ENCODE measurements at places on chromosomes 16 and 17.
A peak's percentile ranks its signal among the peaks of the same experiment; 100 is the strongest.

DNA sequence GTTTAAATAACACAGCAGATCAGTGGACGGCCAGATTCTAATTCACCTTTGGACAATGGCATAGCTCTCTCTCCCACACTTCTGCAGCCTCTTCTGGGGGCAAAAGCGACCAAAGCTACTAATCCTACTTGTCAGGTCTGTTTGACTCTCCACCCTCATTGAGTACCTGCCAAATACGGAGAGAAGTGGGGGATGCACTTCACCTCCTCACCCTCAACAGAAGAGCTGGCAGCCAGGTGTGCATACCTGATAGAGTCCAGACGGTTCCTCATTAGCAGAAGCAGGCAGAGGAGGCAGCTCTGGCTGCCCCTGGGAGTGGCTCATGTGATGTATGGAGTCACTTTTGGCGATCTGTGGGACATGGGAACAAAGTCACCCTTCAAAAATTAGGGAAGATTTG lies 4.9 kb downstream of the DNAH3 start:
- DNase-seq, result no peak

DNA sequence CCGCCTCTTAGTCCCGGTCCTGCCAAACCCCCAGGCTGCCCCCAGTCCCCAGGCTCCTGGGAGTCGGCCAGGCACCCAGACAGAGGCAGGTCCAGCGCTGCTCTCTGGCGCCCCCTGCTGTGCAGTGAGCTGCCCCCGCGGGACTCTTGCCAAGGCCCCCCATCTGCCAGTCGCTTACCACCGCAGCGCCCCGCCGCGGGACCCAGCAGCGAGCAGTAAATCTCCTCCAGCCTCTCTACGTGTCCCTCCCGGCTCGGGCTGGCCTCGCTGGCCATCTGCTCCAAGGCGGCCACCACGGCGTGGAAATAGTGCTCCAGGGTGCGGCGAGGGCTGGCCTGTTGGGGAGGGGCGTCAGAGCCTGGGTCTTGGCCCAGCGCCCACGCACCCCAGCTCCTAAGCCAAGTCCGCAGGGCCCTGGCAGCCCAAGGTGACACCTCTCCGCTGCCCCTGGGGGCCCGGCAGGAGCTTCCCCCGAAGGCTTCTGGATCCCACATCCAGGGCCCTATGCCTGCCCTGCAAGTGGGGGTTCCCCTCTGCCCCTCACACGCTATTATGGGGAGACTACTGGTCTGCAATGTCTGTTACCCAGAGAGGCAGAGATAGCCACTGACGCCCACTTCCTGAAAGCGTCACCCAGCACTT lies 33.7 kb upstream of the MFSD6L start:
- DNase-seq, result no peak

- no peak for DNase-seq
These were observed 445.7 kb downstream of the CDH8 start for GRCh38 chr16:61590577-61590976.

GRCh38 chr17:44837196-44837595 lies 7.1 kb upstream of the GJC1 start:
- DNase-seq, result no peak

- DNase-seq, result no peak
These were observed 72.9 kb downstream of the JPH3 start for GRCh38 chr16:87675111-87675719.

GRCh38 chr17:21253646-21254441 lies 634 bp upstream of the NATD1 start:
- no peak for DNase-seq

GRCh38 chr17:16923904-16924695 lies 47.8 kb downstream of the TNFRSF13B start:
- DNase-seq, result peak; percentile 44

GRCh38 chr16:53932975-53933374 lies 229.0 kb downstream of the FTO start:
- no peak for DNase-seq

DNA sequence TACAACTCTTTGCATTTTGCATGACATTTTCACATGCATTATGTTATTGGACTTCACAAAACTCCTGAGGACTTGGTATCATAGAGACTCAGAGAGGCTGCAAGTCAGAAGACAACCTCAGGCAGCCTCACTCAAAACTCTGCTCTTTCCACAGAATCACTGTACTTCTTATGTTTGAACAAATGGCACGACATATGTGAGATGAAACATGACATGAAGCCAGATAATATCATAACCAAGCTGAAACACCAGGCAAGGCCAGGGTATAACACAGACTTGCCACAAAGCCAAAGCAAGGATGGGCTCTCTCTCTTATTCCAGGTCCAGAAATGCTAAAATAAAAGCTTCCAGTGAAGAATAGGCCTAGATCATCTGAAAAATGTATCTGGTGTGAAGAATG lies 425.8 kb upstream of the CDH5 start:
- DNase-seq, result no peak

- DNase-seq, result no peak
These were observed 56.2 kb upstream of the TEKT3 start for GRCh38 chr17:15397620-15398019.
